ENCODE measurements at places on chromosomes 6 and 20.

GRCh38 chr6:169702840-169703246 is 917 bp downstream of the C6orf120 start:
- DNase-seq, result no peak

GRCh38 chr6:146913842-146914488 is 290.3 kb upstream of the STXBP5 start:
- DNase-seq, result peak; percentile 99

- DNase-seq, result no peak
These were observed 1.0 kb upstream of the TAGAP start for GRCh38 chr6:159045801-159046200.

- peak; percentile 65 for DNase-seq
These were observed 27.1 kb downstream of the RAB44 start for GRCh38 chr6:36724514-36725390.

DNA sequence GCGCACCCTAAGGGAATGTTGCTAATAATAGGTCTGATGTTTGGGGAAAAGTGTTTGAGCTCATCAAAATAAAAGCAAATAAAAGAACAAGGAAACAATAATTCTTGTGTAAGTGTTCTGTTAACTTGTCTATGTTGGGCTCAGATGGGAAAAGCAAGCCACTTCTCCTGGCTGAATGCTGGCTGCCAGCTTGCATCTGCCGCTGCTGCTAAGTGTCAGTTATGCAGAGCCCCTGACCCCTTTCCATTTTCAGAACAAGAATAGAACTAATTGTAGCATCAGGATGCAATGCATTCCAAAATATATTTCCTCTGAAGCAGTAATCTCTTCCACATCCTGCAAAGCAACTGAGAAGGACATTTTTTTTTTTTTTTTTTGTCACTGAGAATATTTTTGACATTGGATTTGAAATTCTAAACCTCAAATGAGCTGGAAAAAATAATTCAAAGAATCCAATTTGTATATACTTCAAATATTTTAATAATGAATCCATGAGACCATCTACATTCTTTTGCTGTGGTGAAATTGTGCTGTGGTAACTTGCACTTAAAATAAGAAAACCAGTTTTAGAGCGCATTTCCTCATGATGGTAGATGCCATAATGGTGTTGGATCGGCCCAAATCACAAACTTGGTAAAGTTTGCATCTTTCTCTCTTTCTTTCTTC is 43.9 kb upstream of the DEK start:
- no peak for DNase-seq

DNA sequence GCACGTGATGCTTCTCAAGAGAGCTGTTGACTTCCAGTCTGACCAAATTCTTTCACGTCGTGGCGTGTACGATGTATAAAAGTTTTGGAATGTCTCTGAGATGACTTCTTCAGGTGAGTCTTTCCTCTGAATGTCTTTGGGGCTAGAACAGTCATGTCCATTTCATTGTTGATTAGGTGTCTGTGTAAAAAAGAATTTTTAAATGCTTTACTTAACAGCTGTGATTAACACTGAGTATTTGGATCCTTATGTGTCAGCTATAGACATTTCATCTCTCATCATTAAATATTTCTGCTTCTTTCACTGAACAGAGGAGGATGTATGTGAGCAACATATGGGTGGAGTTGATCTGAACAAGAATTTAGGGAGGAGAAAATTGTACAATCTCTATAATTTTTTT is 29.3 kb upstream of the KIF13A start:
- DNase-seq, result no peak

DNA sequence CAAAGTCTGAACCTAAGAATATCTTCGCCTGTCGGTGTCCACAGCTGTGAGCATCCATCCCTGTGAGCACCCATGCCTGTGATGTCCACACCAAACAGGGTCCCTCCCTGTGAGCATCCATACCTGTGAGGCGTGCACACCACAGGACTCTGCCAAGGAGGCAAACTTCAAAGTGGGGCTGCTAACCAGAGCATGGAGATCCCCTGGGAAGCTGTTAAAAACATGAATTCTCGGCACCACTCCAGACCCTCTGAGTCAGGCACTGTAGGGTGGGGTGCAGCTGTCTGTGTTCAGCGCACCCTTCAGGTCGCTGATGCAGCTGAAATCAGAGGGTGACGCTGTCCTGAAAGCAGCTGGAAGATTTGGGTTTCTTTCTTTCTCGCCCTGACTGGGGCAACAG is 85.4 kb upstream of the NXT1 start:
- peak; percentile 60 for DNase-seq

DNA sequence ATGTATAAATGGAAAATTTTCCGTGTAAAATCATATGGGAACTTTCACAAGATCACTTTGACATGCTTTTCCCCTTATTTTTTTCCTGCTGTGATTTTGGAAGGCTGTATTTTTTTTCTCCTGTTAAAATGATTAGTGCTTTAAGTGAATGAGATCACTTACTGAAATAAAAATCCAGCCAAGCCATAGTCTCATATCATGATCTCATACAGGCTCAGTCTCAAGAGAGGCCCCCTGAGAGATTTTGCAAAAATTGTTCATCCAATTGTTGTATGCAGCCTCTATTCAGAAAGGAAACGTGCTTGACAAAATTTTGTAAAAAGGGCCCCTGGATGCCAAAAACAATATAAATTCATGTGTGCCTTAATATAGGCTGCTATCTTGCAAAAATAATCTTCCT is 528.2 kb downstream of the HDGFL1 start:
- DNase-seq, result no peak

DNA sequence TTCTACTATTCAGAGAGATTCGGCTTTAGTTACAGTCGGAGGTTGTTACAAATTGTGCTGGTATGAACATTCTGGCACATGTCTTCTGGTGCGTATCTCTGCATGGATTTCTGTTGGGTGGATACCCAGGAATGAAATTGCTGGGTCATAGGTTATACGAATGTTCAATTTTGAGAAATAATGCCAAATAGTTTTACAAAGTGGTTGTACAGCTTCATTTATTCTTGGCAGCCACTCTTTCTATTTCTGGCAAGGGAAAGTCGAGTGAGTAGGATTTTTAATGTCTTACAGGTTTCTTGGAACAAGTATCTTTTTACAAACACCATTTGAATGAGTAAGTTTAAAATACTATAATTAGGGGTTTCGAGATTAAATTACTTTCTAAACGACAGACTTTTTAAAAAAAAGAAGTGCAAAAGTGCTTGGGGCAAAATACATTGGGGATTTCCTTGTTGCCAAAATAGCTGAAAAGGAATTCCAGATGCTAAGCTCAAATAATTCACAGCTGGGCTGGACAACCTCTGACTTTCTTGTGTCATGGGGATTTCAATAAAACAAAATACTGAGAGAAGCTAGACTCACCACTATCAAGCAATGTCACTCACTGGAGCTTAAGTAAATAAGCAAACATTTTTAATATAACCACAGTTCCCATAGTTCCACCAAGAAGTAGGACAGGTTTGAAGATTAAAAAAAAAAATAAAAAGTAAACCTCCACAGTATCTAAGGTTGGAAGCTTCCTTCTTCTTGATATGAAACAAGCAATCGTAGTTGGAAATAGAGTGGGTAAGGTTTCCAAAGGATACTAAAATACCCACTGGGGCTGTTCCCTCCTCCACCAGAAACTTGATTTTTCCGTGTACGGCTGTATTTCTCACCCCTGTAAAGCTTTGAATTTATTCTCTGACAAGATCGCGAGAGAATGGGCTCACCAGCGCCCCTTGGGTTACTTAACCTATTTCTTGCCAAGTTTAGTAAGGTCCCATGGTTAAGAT is 21.6 kb upstream of the GFOD1 start:
- DNase-seq, result no peak

- no peak for DNase-seq
These were observed 575 bp downstream of the SLC44A4 start for GRCh38 chr6:31878222-31878621.

DNA sequence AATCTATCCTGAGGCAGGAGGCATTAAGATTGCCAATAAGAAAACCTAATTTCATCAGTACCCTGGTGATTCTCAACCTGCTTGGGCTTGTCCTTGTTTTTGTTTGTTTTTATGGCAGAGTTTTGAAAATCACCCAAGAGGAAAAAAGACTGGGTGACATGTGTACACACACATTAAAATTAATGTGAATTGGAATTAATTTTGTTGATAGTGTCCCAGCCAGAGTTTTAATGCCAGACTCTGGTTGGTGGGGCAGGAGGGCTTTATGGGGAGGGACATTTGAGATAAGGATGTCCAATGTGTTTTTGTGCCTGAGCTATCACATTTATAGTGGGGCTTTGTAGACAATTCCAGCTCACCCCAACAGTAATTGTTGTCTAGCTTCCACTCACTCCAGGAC is 184.6 kb downstream of the ID4 start:
- no peak for DNase-seq

- DNase-seq, result no peak
These were observed 42.1 kb upstream of the SYNCRIP start for GRCh38 chr6:85684809-85685171.

DNA sequence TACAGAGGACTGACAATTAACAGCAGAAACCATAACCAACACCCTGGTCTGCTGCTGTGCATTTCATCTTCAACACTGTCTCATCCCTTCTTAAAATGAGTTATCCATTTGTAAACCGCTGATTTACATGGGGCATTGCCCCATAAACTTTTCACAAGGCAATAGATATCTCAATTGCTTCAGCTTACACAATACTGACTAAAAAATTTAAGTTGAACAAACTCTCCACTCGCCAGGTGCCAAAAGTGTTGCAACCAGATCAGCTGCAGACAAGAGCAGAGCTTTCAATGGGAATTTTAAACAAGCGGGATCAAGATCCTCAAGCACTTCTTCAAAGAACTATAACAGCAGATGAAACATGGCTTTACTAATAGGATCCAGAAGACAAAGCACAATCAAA is 183.0 kb downstream of the TASP1 start:
- no peak for DNase-seq

- DNase-seq, result peak; percentile 85
These were observed 12.5 kb upstream of the THBD start for GRCh38 chr20:23061734-23062561.

- DNase-seq, result no peak
These were observed 131.9 kb upstream of the BTN3A2 start for GRCh38 chr6:26232940-26233648.

DNA sequence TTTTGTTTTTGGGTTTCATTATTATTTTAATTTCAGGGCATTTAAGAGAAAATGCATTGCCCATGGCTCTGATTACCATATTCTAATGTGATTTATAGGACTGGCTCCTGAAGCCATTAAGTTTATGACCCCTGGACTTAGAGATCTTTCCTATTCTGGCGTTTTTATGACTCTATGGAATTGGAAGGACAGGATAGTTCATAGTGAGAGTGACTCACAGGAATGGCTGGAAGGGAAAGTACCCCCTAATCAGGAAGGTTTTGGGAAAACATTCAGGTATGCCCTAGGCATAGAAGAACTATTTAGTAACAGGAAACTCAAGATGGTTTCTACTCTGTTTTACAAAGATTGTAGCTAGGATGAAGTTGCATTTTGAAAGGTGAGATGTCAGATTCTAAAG is 108.6 kb upstream of the SLC2A12 start:
- DNase-seq, result no peak

DNA sequence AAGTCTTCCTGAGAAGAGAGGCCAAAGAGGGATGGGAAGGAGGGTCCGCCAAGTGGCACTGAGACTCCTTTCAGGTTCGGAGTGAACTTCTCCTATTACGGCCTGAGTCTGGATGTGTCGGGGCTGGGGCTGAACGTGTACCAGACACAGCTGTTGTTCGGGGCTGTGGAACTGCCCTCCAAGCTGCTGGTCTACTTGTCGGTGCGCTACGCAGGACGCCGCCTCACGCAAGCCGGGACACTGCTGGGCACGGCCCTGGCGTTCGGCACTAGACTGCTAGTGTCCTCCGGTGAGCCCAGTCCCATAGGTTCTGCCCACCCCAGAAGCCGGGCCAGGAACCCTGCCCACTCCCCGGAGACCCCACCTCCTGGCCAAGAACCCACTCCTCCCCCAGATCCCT is 4.1 kb downstream of the SLC22A7 start:
- DNase-seq, result no peak

- DNase-seq, result no peak
These were observed 1.5 kb downstream of the ZSCAN31 start for GRCh38 chr6:28334286-28335039.

- DNase-seq, result peak; percentile 13
These were observed 56.5 kb downstream of the PTPRK start for GRCh38 chr6:128463942-128464341.

DNA sequence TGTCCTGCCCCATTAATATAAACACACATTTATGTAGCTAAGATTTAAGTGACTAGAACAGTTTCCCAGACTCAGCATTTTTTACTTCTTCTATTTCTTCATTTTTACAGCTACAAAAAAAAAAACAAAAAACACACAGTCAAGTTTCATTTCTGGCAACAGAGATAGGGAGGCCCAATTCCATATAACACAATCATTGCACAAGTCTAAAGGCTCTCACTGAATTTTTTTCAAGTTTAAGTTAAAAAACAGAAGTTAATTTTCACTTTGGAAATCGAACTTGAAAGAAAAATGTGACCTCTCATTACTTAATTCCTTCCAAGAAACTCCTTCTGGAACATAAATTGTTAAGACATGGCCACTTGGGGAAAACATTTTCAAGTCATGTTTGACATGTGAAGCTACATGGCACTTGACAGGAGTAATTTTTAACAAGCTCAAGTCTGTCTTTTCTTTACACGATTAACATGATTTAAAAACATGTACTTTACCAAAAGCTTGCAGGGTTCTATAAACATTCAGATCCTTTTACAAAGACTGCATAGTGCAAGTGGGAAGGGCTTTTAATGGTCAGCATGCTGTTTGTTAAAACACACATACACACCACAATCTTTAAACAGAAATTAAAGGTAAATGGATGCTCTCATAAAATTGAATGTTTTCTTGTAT is 100.1 kb upstream of the CCDC28A start:
- no peak for DNase-seq

DNA sequence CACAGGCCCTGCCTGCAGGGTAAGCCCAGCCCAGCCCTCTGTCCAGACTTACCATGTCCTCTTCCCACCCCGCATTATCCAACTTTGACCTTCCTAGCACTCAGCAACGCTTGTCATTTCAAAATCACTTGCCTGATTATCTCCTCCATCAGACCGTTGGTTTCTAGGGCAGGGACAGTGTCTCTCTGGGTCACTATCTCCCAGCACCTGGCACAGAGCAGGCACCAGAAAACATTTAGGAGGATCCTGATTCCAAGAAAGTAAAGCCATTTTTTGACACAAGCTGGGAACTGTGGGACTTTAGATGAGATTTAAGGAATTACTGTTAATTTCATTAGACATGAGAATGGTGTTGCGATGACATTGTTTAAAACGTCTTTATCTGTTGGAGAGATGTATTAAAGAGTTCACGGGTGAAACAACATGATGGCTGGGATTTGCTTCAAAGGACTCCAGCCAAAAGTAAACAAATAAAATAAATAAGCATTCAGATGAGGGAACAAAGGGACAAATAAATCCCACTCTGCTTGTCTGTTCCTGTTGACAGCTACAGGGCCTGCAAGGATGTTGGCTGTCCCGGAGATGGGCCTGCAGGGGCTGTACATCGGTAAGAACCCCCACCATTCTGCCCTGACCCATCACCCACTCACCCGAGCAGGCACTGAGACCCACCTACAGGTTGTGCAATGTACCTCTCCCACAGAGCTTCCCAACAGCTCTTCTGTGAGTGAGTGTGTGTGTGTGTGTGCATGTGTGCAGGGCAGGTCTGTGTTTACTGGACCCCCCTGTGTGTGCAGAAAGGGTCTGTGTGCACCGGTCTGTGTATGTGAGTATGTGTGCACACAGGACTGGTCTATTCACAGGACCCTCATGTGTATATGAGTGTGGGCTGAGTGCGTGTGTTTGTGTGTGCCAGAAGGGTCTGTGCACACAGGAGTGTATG is 5.9 kb downstream of the HSPA12B start:
- no peak for DNase-seq
